ENCODE measurements at places on chromosomes 5 and 9. TPM values are rescaled to one million over a fixed set of nuclear protein-coding genes. Genes with fewer than 3 reads are reported as not detected.

ROPN1L gene
- total RNA-seq, result 0.37 TPM

DNA sequence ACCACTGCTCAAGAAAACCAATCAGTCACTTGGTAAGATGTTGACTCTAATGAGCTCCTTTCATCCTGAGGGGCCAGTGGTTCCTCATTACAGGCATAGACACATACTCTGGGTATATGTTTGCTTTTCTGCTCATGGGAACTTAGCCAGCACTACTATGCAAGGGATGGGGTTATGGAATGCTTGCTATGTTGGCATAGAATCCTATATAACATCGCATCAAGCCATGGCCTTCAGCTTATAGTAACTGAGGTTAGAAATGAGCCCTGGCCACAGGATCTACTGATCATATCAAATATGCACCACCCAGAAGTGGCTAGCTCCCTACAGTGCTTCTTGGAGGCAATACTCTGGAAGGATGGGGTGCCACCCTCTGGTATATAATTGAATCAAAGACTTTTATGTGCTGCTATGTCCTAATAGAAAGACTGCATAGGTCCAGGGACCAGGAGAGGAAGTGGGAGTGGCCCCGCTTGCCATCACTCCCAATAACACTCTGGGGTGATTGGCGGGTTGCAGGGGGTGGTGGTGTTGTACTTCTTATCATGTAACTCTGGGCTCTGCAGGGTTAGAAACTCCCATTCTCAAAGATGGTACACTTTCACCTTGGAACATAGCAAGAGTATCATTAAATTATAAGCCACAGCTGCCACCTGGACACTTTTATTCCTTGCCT lies 70.3 kb downstream of the ZNF366 start:
- DNase-seq, result no peak
- H3K4me1 ChIP-seq, result no peaks in the 10 kb centered on the region
- no peak overlapping the region for H3K4me3 ChIP-seq
- H3K27ac ChIP-seq, result no peak overlapping the region
- H3K27me3 ChIP-seq, result no peaks in the 10 kb centered on the region

DNA sequence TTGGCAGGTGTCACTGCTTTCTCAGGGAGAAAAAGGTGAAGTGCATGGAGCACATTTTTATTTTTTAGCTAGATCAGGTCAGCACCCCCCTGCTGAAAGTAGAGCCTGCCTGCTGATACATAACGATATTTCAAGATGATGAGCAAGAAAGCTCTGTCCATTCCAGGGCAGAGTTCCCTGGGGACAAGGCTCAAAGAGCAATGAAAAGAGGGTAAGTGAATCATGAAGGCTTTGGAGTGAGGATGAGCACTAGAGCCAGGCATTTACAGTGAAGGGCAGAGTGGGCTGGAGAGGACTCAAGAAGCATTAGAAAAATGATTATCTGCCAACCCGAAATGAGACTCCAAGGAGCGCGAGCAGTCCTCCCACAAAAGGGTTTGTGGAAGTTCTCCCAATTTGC lies 345.7 kb downstream of the TLE4 start:
- no peaks in the 10 kb centered on the region for H3K27me3 ChIP-seq
- DNase-seq, result no peak
- no peaks in the 10 kb centered on the region for H3K36me3 ChIP-seq
- no peak overlapping the region for H3K27ac ChIP-seq

- no peak for DNase-seq
- no peak overlapping the region for H3K4me3 ChIP-seq
- H3K27ac ChIP-seq, result no peak overlapping the region
Measured at GRCh38 chr5:5103245-5103644, 36.9 kb upstream of the ADAMTS16 start.

NKD2 gene
- 7.7 TPM for total RNA-seq

DNA sequence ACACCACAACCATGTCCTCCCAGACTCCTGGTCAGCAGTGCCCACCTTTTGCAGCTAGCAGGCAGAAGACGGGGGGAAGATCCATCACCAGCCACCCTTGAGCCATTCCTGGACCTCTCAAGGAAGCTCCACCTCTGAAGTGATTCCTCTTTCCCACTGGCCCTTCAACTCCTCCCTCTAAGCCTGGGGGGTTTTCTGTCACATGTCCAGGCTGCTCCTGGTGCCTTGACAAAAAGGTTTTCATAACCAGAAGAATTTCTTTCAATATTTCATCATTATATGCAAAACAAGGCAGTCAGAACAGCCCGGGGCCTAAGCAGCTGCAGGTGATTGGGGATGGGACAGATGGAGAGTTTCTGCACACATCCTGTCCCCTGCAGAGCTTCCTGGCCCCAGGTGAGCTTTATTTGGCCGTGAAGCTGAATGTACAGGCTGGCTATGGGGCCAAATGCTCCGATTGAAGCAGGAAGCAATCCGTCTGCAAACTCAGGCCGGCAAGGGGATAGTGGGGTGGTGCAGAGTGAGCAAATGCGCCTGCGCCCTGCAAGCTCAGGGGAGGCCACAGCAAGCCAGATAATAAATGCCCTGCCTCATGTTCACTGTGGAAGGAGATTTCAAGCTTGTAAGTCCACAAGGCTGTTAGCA lies 173.5 kb downstream of the C5orf15 start:
- H3K27ac ChIP-seq, result no peak overlapping the region
- H3K27me3 ChIP-seq, result no peaks in the 10 kb centered on the region
- DNase-seq, result peak; percentile 23
- no peaks in the 10 kb centered on the region for H3K36me3 ChIP-seq

- no peaks in the 10 kb centered on the region for H3K27me3 ChIP-seq
- no peak overlapping the region for H3K27ac ChIP-seq
- H3K36me3 ChIP-seq, result no peaks in the 10 kb centered on the region
- no peak for DNase-seq
- H3K4me1 ChIP-seq, result no peaks in the 10 kb centered on the region
Measured at GRCh38 chr9:4760122-4760521, 19.1 kb upstream of the AK3 start.

GRCh38 chr9:115192280-115192679 lies 74.3 kb upstream of the TNC start:
- H3K4me1 ChIP-seq, result peaks cover 6% of the 10 kb centered on the region
- H3K4me3 ChIP-seq, result no peak overlapping the region
- no peak overlapping the region for H3K27ac ChIP-seq
- H3K36me3 ChIP-seq, result peaks cover 17% of the 10 kb centered on the region
- no peaks in the 10 kb centered on the region for H3K27me3 ChIP-seq
